ENCODE measurements at places on chromosomes 3 and 15.

DNA sequence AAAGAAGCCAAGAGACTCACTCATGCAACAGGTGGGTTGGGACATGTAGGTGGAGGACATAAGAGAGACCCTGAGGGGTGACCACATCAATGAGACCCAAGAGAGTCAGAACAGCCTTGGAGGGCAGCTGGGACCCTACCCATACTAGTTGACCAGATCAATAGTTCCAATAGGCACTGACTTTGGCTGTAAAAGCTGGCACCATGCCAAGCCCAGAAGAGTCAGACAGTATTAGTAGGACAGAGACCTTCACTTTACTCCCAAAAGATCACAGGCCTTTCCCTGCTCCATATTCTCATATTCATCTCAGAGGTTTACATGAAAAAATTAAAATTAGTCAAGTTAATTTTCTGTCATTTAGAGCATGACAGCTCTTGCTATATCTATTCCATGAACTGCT, 20.9 kb upstream of the GABRR3 start:
- no peak for DNase-seq

DNA sequence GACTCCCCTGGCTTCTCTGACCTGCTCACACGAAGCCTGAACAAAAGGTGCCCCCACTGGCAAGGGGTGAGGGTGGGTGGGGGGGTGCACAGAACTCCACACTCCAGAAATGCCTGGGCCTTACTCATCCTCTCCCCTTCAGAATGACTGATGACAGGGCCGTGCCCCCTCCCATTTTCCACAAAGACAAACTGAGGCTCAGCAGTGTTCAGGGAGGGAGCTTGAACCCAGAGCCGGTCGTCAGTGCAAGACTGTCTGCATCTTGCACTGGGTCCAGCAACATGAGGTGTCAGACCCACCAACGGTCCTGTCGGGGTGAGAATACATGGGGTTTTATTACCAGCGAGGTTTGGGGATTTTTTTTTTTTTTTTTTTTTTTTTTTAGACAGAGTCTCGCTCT, 15.3 kb downstream of the IGDCC3 start:
- no peak for DNase-seq

DNA sequence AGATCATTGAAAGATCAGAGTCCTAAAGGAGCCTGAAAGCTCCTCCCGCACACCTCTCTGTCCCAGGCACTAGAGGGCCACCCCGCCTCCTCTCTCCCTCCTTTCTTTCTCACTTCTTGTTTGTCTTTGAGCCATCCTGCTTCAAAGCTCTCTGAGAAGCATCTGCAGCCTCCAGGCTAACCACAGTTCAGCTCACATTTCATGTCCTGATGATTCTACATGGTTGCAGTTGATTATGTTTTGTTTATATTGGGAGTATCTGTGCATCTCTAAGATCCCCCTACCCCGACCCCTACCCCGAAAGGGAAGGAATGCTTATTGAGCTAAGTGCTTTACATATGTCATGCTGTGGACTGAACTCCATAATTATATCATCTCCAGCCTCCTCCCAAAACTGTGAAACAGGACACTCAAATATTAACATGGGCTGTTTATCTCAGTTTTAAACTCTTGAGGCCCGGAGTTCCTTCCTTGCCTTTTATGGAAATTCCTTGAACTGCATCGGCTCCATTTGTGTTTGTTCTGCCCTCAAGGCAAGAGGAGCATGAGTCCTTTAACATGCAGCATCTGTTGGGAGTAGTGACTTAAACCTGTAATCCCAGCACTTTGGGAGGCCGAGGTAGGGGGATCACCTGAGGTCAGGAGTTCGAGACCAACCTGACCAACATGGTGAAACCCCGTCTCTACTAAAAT, 30.9 kb downstream of the MGLL start:
- peak; percentile 42 for DNase-seq

DNA sequence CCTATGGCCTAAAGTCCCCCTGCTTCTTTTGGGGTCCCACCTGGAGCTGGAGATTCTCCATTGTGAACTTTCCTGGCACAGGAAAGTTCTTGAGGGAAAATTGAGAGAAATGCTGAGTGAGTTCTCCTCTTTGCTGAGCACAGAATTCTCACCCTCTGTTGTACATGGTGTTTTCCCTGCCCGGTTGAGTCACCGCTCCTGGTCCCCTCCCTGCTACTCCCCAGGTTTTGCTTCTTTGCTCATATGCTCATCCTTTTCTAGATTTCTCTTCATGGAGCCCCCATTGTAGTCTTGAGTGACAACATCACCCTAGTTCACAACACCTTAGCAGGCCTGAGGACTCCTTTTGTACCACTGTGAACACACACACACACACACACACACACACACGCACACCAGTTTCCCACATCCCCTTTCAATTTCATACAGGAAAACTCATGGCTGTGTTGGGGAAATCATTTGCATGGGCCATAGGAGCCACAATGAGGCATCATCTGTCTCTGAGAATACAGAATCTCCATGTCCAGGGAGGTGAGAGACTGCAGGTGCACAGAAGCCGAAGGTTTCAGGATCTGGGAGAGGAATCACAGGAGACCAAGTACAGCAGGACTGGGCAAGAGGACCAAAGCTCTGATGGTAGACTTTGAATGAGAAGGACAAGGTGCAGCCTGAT, 585.3 kb downstream of the GOLGA6L6 start:
- DNase-seq = no peak

DNA sequence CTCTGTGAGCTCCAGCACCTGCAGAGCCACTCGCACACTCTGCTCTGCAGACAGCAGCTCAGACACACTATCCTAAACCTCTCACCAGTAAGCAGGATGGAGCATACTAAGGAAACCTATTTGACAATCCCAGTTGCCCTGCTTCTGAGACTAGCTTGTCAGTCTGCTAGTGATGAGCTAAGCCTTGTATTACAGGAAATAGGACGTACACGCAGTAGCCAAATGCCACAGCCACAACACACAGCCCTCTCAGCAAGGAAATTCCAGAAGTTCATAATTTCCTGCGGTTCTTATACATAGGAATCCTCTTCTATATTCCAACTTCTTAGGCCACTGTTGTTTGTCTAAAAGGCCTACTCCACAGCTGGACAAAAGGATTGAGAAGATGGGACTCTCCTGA, 74.5 kb downstream of the MYLK start:
- DNase-seq = no peak

DNA sequence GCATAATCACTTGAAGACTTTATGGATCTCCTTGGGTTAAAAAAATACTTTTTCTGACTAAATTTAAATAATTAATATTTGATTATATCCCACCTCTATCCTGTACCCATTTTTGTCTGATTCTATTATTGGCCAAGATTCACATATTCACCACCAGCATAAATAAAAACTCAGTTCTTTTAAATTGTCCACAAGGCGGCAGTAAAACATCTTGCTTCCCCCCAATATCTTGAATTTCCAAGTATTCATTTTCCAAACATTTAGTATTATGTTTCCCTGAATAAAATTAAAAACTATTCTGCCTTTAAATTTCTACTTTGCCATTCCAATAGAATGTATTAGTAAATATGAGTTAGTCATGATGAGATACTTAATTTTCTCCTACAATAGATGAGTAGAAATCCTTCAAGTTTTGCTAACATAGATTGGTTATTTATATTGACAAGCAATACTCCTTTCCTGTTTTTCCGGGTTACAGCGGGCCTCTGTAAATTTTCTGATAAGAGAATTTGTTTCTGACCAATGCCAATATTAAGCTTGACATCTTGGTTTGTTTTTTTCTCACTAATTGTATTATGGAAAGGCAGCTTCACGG, 218.7 kb upstream of the MDFIC2 start:
- no peak for DNase-seq

GRCh38 chr3:104604326-104605010, 762.2 kb upstream of the ALCAM start:
- no peak for DNase-seq

DNA sequence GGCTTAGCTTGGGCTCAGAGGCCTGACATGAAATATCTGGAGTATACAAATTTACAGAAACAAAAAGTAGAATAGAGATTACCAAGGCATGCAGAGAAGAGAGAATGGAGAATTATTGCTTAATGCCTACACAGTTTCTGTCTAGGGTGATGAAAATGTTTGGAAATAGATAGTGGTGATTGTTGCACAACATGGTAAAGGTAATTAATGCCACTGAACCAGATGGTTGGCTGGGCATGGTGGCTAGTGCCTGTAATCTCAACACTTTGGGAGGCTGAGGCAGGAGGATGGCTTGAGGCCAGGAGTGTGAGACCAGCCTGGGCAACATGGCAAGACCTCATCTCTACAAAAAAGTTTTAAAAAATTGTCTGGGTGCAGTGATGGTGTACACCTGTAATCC, 46.6 kb upstream of the OSBPL11 start:
- DNase-seq = no peak

DNA sequence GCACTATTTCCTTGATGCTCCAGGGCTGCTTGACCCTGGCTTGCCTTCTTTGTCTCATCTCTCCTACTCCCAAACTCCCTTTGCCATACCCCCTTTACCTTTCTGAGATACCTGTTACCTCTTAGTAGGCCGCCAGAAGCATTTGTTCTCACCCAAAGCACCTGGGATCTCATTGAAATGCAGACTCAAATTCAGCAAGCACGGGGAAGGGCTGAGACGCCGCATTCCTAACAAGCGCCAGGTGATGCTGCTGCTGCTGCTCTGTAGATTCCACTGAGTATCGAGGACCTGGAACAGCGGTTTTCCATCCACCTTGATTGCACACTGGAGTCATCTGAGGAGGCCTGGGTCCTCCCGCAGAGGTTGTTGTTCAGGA, 91.8 kb downstream of the TMEM266 start:
- no peak for DNase-seq

- no peak for DNase-seq
Observed at GRCh38 chr3:11591002-11591355, 52.7 kb downstream of the VGLL4 start.

DNA sequence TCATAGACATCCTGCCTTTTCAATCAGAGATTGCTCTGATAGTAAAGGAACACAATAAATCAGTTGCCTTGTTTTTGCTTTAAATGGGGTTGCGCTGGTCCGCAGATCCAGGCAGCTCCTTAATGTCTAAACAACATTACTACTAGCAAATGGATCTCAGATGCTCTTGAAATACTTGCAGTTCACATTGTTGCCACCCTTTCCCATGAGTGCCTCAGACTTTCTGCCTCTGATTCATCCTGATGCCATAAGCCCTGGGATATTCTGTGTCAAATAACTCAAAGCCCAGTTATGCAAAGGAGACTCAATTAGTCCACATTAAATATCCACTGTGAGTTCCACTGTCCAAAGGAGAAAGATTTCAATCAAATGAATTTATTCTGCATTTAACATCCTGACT, 196.7 kb downstream of the PLCH1 start:
- no peak for DNase-seq

- no peak for DNase-seq
Observed at GRCh38 chr3:104982130-104982529, 384.6 kb upstream of the ALCAM start.

GRCh38 chr3:111767756-111768445, 91.2 kb upstream of the PHLDB2 start:
- no peak for DNase-seq

DNA sequence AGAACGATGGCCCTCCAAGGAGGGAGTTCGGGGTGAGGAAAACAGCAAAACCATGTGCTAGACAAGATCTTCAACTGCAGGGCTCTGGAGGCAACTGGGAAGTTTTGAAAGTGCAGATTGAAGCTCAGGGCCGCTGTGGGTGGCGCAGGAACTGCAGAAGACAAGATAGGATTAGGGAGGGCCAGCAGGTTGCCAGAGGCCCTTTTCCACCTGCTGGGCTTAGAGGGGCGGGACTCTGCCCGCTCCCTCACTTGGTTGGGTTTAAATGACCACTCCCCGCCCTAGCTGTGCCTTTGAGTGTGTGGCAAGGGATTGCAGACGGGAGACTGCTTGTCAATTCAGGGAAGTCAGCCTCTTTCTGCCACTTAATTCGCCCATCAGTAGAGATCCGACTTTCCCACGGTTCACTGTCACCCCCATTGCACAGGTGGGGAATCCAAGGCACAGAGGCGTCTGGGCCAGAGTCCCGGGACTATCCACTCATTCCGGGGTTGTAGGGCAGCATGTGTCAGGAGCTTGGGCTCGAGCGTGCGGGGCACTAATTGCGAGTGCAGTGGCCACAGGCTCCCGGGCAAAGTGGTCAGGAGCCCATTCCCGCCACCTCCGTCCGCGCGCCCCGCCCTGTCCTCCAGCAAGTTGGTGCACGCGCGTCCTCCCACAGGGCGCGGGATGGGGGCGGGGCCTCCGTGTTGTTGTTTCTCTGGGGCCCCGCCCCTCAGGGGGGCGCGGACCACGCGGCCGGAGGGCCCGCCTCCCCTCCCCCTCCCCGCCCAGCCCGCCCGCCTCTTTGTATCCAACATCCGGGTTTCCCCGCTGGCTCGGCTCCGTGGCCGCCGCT, at the start of gene ACVR2B:
TSS of gene ACVR2B (plus strand) at position 816 of the 838 bp plus-strand sequence. CDS start 433 bp downstream, outside the sequence.
- peak; percentile 63 for DNase-seq

- no peak for DNase-seq
Observed at GRCh38 chr3:25430287-25430934, 2.3 kb downstream of the RARB start.

- DNase-seq = no peak
Observed at GRCh38 chr3:10251006-10251405, 2.7 kb downstream of the TATDN2 start.

DNA sequence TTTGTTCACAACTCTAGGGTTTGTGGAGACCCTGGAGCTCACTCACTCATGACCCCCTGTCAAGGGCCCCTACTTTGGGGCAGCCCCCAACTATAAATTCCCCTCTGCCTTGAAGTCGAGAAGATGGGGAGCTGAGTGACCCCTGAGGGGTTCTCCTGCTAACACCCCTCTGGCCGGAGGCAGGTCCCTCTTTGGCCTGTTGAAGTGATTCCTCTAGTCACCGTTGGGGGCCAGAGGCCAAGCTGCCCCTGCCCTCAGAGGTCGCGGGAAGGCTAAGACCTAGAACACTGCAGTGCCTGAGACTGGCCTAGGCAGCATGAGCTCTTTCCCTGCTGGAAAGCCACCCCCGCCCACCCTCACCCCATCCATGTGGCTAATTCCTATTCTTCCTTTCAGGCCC, 15.4 kb upstream of the SKOR1 start:
- no peak for DNase-seq

- no peak for DNase-seq
Observed at GRCh38 chr3:74506246-74506645, 108.2 kb downstream of the CNTN3 start.

GRCh38 chr3:191158815-191159214, 40.2 kb upstream of the OSTN start:
- no peak for DNase-seq

- DNase-seq = no peak
Observed at GRCh38 chr15:93932164-93932776, 299.1 kb upstream of the MCTP2 start.

GRCh38 chr3:66812136-66812535, 186.0 kb upstream of the KBTBD8 start:
- DNase-seq = no peak

GRCh38 chr15:64017082-64017588, 29.1 kb downstream of the DAPK2 start:
- no peak for DNase-seq

Measured in NCI-H187 (cell line).